ENCODE measurements at places on chromosomes 11 and 22.
A peak's percentile ranks its signal among the peaks of the same experiment; 100 is the strongest.

DNA sequence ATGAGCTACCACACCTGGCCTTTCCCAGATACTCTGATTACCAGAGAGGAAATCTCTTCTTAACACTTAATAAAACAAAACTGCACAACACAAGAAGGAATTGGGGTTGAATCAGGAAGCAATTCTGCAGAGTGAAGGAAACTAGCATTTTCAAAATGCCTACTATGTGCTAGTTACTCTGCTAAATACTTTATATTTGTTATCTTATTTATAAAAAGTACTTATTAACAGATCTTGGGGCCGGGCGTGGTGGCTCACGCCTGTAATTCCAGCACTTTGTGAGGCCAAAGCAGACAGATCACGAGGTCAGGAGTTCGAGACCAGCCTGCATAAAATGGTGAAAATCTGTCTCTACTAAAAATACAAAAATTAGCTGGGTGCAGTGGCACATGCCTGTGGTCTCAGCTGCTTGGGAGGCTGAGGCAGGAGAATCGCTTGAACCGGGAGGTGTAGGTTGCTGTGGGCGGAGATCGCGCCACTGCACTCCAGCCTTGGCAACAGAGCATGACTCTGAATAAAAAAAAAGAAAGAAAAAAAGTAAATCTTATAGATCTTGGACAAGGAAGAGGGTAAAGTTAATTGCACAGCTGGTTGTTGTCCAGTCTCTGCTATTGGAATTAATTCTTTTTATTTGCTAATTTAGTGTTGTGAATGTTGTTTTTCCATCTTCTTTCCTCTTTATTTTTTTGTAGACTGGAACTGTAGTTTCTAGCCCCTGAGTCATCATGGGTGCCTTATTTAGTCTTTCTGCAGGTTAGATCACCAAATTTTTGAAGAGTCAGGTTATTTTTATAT, 22.1 kb downstream of the TMEM135 start:
- no peak for DNase-seq

GRCh38 chr22:24601217-24602104, 1.5 kb upstream of the GGT1 start:
- no peak for DNase-seq

DNA sequence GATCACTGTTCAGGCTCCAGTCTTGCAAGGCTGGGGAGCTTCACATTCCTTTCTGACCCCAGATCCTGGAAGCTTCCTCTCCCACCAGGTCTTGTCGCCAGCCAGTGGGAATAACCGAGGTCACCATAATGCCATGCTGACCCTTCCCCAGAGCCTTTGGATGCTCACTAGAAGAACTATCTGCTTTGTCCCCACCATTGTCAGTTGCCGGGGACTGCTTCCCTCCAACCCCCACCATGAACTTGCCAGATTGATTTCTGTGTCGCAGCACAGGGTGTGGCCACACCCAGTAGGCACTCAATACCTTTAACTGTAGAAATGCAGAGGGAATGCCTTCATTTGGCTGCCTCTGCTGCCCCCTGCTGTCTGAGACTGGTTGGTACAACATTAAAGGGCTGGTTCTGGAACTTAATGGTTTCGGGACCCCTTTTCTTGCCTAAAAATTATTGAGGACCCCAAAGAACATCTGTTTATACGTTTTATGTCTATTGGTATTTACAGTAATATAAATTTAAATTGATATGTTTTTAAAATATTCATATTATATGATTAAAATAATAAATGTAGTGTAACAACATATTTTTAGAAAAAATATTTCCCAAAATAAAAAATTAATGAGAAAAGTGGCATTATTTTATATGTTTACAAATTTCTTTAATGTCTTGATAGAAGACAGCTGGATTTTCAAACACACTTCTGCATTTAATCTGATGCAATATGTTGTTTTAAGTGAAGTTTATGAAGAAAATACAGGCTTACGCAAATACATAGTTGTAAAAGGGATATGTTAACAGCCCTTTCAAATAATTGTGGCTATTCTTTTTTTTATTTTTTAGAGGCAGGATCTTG, 6.7 kb upstream of the GDPD5 start:
- peak; percentile 66 for DNase-seq

DNA sequence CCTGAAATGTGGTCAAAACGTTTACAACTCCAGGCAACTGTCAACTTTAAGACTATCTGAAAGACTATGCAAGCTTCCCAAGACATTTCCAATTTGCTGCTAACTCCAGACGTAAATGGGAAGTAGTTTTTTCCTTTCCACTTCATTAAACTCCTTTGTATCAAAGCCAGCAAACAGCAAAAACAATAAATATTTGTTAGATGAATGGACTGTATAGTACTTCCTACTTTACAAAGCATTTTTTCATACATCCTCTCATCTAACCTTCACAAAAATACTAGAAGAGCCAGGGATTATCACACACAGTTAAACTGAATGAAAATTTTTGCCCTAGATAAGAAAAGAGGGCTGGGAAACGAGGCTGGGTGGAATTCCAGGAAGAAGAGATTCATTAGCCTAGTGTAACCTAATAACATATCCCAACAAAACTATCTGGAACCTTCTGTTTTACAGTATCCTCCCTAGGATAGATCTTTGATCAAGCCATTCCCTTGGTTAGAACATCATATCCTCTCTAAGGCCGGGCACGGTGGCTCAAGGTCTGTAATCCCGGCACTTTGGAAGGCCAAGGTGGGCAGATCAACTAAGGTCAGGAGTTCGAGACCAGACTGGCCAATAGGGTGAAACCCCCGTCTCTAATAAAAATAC, 10.4 kb downstream of the NUP98 start:
- DNase-seq = no peak

- DNase-seq = peak; percentile 57
Measured at GRCh38 chr22:26589367-26589844, 526 bp downstream of the TPST2 start.

DNA sequence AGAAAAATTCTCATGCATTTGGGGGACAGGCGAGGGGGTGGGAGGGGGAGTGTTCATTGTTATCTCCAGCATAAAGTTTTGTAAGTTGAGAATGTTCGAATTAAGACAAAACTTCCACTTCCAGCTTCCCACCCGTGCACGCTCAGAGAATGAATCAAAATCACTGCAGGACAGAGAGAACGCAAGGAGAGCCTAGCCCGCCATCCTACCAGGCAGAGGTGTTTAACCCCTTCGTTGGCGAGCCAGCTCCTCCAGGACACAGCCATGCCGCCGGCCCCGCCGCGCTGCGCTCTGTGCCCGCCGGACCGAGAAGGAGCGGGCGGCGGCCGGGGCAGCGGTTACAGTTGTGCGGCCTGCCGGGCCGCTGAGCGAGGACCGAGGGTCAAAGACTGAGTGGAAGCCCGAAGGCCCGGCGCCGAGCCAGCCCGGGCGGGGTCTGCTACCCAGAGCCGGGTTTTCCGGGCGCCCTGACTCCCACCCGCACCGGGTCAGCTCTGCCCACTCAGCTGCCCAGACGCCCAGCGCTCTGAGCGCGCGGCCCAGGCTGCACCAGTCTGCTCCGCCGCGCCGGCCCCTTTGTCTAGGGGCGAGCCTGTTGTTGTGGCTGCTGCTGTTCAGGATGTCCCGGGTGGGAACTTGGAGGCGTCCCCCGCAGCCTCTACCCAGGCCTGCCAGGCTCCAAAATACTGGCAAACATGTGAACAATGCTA, at the start of gene NOX4:
NOX4 (minus strand) TSS at position 395 of the 710 bp plus-strand sequence; CDS start at position 266, 129 bp downstream.
- no peak for DNase-seq

DNA sequence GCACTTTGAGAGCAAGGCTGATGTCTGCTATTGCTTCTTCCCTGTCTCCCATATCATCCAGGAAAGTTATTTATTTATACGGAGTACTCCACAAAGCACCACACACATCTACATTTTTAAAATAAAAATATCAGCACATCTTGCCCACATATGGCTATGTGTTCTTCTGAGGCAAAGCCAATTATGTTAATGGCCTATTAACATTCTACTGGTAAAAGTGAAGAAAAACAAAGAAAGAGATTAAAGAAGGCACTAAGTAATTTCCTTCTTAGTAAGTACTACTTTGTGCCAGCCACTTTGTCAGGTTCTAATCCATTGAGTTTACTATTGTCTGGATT, 548.7 kb downstream of the OPCML start:
- no peak for DNase-seq

DNA sequence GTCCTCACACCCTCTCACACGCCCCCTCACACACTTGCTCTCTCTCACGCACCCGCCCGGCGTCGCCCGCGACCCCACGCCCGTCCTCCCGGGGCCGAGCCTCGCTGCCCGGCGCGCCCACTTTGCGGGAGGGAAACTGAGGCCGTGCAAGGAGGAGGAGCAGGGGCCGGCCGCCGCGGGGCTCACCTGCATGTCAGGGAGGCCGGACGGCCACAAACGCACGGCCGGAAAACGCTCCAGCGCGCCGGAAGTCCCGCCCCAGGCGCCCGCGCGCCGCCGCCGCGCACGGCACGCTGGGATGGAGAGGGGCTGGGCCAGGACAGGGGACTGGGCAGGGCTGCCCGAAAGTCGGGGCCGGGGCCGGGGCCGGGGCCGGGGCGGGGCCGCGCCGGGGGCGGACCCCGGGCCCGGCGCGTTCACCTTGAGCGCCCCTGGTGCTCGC, at the start of gene CHID1:
CHID1 (minus strand) TSS at position 222 of the 442 bp plus-strand sequence. CDS start 5,994 bp downstream, outside the sequence.
- peak; percentile 81 for DNase-seq

- no peak for DNase-seq
Measured at GRCh38 chr11:31640611-31641010, 131.0 kb downstream of the ELP4 start.

GRCh38 chr22:47005506-47006408, 243.3 kb downstream of the TBC1D22A start:
- DNase-seq = no peak

DNA sequence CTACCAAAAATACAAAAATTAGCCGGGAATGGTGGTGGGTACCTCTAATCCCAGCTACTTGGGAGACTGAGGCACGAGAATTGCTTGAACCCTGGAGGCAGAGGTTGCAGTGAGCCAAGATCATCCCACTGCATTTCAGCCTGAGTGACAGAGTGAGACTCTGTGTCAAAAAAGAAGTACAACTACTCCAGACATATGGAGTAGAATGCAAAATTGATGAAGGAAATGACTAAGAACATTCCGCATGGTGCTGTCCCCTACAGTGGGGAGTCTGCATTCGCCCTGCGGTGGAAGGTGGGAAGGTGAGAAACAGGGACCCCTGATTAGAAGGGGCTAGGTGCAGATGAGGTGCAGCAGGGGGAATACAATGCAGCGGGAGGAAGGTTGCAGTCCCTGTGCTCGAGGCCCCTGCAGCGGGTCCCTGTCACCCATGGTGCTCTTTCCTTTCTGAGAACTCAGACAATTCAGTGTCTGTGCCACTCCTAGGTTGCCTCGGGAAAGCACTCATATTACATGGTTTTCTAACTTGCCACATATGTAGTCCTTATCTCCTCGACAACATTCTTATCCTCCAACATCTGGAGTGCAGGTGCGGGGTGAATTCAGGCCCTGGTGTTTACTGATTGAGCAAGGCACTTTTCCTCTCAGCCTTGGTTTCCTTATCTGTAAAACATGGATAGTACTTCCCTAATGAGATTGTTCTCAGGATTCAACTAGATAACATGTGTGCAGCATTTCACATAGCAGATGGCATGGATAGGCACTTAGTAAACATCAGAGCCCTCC, 5.2 kb downstream of the POLD4 start:
- DNase-seq = no peak

Measured in RKO (cell line).